ENCODE measurements at places on chromosomes 12 and 14.
A peak's percentile ranks its signal among the peaks of the same experiment; 100 is the strongest.

GRCh38 chr14:100372357-100373048, 49.4 kb downstream of the SLC25A47 start:
- DNase-seq = no peak

DNA sequence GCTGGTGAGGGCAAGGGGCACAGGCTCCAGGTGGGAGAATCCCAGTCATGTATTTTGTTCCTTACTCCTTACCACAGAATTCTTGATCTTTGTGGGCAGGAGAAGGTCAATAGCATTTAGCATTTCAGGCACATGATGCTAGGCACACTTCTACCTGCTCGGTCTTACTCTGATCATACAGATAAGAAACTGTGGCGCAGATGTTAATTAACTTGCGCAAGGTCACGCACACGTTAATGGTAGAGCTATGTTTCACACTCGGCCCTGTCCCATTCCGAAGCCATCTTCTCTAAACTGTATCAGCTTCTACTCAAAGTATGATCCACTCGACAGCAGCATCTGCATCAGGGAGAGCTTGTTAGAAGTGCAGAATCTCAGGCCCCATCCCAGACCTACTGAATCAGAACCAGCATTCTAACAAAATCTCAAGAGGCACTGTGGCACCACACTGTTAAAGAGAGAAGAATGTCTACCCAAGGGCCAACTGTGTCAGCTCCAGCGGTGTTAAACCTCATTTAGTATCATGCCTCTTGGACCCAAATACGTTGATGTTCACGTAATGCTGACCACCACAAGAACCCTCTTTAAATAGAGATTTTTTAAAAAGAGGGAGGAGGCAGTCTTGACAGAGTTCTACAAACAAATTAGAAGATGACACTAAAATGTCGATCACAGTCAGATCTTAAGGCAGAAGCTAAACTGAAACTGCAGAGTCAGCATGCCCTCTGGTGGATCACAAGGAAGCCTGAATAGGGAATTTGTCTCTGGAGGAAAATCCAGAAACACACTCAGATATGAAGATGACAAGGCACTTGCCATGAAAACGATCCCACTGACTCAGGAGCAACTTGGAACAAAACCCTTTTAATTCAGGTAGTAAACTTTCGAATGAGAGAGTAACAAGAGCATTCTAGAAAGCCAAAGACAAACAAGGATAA, 7.3 kb downstream of the STXBP6 start:
- DNase-seq = no peak

DNA sequence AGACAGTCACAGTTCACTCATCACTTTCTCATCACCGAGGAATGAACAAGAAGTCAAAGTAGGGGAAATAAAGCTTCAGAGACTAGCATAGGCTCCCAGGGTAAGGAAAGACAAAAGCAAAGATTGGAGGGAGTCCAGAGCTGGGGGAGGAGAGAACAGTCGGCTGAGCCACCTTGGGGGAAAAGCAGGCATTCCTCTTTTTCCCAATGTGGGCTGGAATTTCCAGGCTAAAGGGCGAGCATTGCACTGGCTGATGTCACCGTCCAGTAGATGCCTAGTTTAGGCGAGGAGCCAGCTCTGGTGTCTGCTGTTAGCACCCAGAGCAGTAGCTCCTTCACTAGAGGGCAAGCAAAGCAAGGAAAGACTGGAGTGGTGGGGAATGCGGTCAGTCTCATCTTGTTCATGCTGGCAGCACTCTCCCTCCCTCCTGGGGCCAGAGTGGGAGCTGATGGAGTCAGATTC, 8.5 kb upstream of the KRT75 start:
- no peak for DNase-seq

DNA sequence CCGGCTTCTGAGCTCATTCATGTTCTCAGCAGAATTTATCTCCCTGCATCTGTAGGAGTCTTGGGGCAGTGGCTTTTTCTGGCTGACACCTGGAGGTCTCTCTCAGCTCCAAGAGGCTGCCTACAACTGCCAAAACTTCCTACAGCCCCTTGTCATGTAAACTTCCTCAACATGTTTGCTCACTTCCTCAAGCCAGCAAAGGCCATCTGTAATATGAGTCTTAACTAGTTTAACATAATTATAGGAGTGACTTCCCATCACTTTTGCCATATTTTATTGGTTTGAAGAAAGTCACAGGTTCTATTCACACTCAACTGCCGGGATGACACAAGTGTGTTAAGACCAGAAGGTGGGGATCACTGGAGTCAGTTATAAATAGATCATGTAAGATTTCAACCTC, 194.0 kb downstream of the VRK1 start:
- DNase-seq = no peak

DNA sequence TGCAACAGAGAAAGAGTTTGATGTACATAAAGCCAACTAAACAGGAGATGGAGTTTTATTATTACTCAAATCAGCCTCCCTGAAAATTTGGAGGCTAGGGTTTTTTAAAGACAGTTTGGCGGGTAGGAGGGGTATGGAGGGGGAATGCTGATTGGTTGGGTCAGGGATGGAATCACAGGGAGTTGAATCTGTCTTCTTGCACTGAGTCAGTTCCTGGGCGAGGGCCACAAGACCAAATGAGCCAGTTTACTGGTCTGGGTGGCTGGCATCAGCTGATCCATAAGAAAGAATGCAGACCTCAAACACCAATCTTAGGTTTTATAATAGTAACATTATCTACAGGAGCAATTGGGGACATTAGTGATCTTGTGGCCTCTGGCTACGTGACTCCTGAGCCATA, 64.9 kb downstream of the RIN3 start:
- DNase-seq = no peak

DNA sequence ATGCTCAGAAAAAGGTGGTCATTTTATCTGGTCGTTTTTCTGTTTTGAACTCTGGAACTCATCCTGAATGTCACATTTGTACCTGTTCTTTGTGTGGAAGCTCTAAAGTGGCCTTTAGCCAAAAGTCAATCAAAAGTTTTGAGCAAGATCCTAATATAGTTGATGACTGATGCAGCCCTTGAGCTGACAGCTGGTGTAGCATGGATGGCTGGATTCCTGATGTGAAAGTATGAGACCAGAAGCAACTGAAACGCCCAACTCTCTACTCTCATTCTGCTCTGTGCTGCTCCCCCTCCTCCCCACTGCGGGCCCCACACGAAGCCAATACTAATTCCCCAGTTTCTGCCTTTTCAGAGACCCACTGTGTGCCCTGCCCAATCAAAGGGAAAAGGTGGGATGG, 10.3 kb upstream of the MYH7 start:
- DNase-seq = no peak

GRCh38 chr12:67410246-67410645, 141.1 kb downstream of the CAND1 start:
- DNase-seq = no peak

DNA sequence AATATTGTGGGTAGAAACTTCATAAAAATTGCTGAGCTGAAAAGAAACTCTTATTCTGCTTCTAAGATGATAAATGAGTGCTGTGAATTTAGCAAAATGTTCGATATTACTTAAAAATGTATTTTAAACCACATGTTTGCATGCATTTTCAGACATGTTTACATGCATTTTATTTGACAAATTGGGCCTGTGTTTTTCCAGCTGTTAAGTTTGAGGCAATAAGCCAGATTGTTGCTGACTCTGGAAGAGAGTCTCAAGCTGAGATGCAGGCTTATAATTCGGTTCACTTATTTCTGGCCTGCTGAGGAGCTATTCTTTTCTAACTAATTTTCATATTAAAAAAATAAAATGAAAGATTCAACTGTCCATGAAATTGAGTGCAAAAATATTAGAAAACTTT, 110.1 kb downstream of the SYNE2 start:
- no peak for DNase-seq

GRCh38 chr14:30757082-30757481, 117.3 kb upstream of the COCH start:
- no peak for DNase-seq

DNA sequence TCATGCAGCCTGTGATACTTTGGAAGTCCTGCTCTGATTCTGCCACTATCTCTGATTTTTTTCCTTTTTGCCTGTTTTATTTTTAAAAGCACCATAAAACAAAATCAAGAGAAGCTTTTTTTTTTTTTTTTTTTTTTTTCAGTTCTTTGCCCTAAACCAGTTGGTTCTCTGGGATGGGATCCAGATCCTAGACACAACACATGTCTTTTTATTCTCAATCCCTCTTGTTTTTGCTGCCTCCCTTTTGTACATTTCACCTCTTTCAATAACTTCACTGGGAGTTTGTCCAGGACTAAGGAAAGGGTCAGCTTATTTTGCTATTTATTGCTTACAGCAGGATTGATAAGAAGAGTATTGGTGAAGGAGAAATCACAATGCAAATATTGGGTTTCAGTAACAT, 139.4 kb downstream of the GRIP1 start:
- DNase-seq = no peak

GRCh38 chr12:116515684-116516083, 43.5 kb upstream of the MAP1LC3B2 start:
- no peak for DNase-seq

DNA sequence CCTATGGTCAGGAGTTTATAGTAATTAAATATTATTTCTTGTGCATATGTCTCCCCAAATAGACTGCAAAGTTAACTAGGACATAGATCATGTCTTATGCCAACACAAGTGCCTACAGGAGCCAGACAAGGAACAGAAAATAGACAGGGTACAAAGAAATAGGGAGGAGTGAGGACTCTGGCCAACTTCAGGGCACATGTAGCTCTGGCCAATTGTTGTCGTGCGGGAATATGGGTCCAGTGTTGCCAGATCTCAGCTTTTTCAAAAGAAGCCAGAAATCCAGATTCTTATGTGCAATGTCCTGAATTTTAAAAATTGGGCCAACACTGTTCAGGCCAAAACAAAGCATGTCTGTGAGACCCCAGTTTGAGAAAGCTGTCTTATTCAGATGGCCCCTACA, 68.7 kb downstream of the RFX4 start:
- DNase-seq = no peak

DNA sequence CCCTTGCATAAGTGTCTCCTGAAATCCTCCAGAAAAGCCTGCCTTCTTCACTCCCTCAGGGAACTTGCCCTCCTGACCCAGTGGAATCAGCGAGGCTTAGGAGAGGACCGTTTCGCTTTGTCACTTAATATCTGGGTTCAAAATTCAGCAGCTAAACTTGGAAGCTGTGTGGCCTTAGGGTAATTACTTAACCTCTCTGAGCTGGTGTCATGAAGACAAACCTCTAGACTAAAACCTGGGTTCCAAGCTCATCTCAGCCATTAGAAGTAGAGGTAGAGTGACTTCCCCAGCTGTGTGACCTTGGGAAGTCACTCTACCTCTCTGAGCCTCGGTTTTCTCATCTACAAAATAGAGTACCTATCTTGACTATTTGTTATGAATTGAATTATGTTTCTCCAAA, 18.3 kb upstream of the RBM19 start:
- DNase-seq = no peak

- DNase-seq = no peak
These were observed 197.3 kb downstream of the TMTC3 start for GRCh38 chr12:88339254-88339949.

DNA sequence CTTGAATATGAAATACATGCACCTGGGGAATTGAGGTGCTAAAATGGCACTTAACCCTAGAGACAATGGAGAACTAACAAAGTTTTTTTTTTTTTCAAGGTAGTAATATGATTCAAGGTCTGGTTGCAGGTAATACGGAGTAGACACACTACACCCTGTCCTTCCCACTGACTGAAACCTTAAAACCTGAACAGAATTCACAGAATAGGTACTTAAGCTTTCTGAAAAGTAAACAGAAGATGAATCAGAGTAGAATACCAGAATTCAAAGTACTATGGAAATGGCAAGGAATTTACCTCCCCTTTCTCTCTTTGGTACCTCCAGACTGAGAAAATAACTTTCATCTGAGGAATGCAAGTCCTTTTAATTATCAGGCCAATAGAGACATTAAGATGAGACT, 87.2 kb downstream of the PAPLN start:
- DNase-seq = no peak

DNA sequence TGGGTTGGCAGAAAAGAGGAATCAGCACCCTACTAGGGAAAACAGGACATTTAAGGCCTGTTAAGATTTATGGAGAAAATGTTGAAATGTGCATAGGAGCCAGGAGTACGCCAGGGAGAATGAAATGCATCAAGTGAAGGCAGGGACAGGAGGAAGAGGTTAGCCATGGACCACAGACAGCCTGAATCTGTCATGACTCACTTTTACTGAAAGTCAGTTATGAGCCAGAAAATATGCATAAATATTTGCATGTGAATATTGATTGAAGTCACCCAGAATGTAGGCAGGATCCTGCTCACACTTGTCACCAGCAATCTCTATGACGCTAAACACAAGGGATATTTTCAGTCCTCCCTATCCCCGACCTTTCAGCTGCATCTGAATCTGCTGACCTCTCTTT, 25.1 kb upstream of the CDK17 start:
- DNase-seq = no peak

DNA sequence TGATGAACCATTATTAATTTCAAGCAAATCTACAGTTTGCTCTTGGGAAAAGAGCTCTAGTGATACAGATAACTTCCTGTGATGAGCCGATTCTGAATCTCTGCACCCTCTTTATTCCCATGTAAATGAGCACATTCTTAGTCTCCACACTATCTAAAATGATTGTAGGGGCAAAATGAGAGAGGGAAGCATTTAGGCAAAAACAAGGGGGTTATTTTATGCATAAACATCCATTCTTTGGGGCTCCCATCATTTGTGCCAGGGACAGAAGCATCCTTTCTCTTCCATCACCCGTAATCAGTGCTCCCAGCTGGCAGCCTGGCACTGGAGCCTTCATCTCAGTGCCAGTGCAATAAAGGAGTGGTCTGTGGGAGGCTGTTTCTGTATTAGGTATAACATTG, 1.7 kb upstream of the GPD1 start:
- no peak for DNase-seq

- DNase-seq = peak; percentile 49
These were observed 122.7 kb downstream of the C12orf42 start for GRCh38 chr12:103373088-103373523.

DNA sequence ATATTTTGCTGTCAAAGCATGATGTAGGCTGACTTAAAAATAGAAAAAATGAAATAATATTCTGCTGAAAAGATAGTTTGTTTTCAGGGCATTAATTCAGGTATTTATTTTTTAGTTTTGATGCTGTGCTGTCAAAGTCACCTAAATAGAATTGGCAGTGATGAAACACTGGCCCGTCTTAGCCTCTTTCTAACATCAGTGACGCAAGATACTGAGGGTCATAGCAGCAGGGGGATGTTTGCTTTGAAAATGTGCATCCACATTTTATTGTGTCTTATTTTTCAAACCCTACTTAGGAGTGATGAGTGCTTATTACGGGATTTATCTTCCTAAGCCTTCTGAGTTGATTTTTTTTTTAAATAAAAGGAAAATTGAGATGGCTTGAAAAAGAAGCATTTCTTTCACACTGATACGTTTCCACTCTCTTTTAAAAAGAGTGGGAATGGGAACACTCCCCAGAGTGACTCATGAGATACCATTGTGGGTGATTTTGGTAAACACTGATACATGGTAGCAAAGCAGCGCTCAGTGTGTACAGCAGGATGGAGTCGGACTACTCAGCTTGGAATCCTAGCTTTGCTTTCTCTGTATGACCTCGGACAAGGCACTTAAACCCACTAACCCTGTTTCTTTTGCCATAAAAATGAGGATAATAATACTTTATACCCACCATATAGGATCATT, 290.8 kb downstream of the ERC1 start:
- DNase-seq = no peak
